ENCODE measurements at places on chromosomes 5 and 9.

DNA sequence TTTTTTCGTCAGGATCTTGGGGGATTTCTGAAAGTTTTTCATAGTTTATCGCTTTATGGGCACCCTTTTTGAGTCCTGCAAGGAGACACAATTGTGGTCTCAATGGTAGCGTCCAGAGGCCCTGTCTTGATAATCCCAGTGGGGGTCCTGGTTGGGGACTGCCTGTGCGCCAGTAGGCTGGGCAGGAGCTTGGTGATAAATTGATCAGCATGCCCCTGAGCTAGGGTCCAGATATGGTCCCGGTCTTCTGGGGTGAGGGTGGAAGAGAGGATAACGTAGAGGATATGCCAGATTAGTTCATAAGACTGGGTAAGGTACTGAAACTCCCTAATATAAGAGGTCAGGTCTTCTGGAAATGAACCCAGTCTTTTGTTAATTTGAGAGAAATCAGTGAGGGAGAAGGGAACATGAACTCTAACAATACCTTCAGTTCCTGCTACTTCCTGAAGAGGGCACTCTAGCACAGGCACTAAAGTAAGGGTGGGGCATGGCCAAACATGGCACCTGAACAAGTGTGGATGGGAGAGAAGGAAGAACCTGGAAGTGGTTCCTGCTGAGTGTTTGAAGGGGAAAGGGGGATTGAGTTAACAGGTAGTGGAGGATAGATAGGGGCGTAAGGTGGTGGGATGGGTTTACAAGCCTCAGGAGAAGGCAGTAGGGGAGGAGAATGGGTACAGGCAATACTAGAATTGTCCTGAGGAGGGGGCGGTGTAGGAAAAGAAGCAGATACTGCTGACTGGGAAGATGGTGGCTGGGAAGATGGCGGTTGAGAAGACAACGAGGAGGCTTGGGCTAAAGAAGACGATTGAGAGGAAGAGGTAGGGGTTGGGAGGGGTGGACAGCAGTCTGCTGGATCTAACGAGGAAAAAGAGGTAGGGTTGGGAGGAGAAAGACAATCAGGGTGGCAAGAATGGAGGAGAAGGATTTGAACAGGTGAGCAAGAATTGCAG lies 33.8 kb upstream of the ANXA2R start:
- peak; percentile 67 for DNase-seq

GRCh38 chr9:96513622-96514021 lies 63.7 kb downstream of the HABP4 start:
- no peak for DNase-seq

- DNase-seq: no peak
These were observed 15.1 kb upstream of the LPCAT1 start for GRCh38 chr5:1538741-1539392.

DNA sequence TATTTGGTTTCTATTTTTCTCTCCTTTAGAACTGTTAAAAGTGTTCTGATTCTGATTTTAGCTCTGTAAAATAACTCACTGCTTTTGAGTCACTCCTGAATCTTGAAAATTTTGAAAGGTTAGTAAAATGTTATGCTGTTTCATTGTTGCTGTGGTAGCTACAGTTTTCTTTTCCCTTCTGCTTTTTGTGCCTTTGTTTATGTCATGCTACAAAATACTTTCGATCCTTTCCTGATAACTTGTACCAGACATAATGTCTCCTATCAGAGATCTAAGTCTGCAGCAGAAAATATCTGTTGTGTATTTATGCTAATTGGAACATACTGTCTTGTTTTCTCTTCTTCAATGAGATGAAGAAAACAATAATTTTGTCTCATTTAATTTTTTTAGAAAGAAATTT lies 26.9 kb upstream of the CEP120 start:
- DNase-seq: no peak

DNA sequence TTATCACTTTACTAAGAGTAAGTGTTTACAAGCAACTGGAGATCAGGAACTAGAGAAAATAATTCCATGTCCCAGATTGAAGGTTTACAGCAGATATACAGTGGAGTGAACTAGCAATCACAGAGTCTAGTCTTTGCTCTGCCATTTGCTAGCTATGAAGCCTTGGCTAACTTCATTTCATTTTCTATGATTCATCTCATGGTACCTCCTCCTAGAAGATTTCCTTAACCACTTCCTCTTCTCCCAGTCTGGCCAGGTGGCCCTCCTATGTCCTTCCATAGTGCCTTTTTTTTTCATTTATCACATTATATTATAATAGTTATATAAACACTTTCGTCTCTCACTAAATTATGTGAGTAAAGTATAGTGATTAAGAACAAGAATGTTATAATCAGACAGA lies 52.1 kb downstream of the GRIA1 start:
- DNase-seq: no peak

DNA sequence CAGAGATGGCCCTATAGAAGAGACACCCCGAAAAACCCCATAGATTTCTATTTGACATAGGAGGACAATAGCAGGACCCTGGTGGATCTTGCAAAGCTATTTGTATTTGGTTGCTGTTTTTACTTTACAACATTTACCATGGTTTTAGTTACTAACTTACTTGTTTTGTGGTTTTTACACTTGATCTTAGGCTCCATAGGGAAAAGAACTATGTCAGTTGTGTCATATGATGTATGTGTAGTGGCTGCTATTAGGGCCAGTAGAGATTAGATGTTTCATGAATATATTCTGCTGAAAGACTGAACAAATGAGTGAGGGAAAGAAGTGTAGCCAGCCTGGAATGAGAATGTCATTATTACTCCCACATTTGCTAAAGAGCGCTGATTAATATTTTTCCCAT lies 388.1 kb downstream of the SEMA5A start:
- no peak for DNase-seq

GRCh38 chr9:6869081-6869948 lies 111.5 kb downstream of the KDM4C start:
- peak; percentile 14 for DNase-seq

- no peak for DNase-seq
These were observed 104.0 kb downstream of the DOCK8 start for GRCh38 chr9:318646-319045.

DNA sequence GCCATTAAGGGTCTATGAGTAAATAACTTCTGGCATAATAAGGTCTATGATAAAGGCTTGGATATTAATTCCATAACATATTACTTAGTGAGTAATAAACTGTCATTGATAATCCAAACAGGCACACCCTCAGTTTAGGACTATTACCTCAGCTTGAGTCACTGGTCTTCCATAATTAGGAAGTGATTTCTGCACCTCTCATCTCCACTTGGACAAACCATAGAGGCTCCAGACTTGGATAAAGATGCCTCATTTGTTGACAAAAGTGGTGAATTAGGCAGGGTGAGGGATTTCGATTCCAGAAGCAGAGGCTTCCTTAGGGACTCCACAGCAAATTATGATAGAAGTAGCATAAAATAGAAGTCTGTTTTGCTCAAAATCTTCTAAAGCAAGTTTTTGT lies 127.5 kb upstream of the MTAP start:
- no peak for DNase-seq

GRCh38 chr9:2286825-2287455 lies 271.8 kb downstream of the SMARCA2 start:
- no peak for DNase-seq

- DNase-seq: peak; percentile 37
These were observed 118.0 kb downstream of the ESM1 start for GRCh38 chr5:54867310-54867944.

GRCh38 chr5:100902440-100903038 lies 543 bp downstream of the ST8SIA4 start:
- DNase-seq: no peak
